ENCODE measurements at places on chromosomes 6 and 20.
A peak's percentile ranks its signal among the peaks of the same experiment; 100 is the strongest.

DNA sequence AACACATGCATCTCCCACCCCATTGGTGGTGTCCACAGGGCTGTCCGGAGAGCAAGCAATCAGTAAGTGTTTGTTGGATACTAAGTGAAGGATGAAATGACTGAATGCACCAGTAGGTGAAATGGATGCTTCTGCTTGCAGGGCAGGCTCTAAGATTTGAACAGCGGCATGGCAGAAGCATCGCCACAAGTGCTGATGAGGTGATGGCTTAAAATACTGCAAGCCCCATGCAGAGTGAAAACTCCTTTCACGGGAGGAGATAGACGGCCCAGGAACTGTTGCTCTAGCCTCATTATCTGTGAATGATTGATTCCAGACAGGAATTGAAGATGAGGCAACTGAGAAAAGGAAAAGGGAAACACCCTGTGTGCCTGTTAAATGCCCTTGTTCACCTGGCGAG, 158.9 kb downstream of the LY86 start:
- no peak for DNase-seq

DNA sequence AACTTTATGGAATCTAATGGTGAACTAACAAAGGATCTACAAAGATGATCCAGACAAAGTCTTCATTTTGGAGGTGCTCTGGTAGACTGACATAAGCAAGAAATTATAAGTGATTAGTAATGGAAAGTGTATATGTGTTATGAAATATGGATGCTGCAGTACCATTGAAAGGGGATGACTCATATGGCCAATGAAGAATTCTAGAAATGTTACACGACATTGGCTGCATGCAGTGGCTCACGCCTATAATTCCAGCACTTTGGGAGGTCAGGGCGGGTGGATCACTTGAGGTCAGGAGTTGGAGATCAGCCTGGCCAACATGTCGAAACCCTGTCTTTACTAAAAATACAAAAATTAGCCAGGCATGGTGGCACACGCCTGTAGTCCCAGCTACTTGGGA, 23.5 kb downstream of the CFAP206 start:
- DNase-seq = no peak

- no peak for DNase-seq
Measured at GRCh38 chr6:169424821-169425240, 171.2 kb upstream of the THBS2 start.

DNA sequence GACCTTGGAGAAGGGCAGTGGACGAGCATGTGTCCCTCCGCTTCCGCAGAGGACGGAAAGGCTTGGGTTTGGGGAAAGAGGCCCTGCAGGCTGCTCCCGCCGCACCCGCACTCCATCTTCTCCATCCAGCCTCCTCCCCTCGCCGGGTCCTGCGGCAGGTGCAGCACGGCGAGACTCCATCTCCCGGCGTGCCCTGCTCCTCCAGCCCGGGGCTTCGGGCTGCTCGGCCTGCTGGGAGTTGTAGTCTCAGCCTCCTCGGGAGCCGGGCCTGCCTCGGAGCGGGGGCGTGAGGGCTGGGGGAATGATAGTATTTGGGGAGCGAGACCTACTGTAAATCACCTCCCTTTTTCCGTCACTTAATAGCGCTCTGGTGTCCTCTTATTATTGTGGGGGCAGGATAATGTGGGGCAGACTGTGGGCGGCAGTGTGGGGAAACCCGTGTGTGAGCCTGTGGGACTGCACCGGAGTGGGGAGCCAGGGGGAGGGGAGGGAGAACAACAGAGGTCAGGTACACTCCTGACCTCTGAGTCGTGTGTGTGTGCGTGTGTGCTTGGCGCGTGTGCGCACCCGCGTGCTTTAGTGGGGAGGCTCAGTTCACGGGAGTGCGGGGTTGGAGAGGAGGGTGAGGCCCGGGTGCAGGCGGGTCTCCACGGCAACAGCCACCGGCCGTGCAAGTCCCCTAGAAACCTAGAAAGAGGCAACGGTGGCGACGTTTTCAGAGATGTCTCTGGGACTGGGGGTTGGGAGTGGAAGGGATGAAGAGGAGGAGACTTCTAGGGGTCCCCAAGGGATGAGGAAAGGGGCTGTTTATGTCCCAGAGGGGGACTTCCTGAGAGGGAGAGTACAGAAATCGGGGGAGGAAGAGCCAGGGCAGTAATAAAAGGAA, 4.1 kb downstream of the TTBK1 start:
- DNase-seq = peak; percentile 80

GRCh38 chr6:33993653-33994471, 152.0 kb downstream of the GRM4 start:
- no peak for DNase-seq

GRCh38 chr6:150685860-150686259, 86.2 kb downstream of the PLEKHG1 start:
- DNase-seq = peak; percentile 42

- DNase-seq = no peak
Measured at GRCh38 chr6:56891754-56892153, 63.2 kb upstream of the BEND6 start.

GRCh38 chr20:34624629-34625028, 52.3 kb downstream of the PIGU start:
- DNase-seq = no peak

DNA sequence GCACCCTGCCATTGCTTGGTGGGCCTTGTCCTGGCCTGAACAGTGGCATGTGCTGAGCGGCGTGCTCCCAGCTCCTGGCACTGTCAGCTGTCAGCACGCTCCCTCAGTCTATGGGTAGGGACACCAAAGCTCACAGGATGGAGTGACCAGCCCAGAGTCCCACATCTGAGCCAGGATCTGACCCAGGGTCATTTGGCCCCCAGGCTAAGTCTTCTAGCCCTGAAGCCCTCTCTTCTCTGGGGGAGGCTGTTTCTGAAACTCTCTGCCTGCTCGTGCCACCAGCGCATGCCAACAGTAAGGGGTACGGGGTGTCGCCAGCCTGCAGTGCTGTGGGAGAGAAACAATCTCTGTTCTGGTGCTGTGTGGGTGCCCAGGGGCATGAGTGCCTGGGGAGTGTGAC, 37.1 kb downstream of the CDH4 start:
- no peak for DNase-seq

GRCh38 chr6:115838763-115839401, 221.8 kb downstream of the FRK start:
- DNase-seq = peak; percentile 32

DNA sequence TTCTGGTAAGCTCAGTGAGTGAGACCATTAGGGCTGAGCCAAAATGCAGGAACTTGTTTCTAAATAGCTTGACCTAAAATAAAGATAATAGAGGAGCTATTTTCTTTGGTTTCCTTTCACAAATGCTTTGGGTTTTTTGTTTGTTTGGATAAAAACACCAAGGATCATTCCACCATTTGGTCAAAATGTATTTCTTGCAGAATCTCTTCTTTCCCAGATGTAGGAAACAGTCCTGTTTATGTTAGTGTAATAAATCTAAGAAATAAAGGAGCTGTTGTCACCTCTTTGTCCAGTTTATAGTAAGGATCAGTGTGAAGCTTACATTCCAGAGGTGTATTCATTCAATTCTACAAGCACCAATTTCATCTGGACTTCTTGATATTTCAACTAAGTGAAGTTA, 297.8 kb downstream of the GJA1 start:
- no peak for DNase-seq

- no peak for DNase-seq
Measured at GRCh38 chr6:18601516-18602020, 214.4 kb downstream of the RNF144B start.

DNA sequence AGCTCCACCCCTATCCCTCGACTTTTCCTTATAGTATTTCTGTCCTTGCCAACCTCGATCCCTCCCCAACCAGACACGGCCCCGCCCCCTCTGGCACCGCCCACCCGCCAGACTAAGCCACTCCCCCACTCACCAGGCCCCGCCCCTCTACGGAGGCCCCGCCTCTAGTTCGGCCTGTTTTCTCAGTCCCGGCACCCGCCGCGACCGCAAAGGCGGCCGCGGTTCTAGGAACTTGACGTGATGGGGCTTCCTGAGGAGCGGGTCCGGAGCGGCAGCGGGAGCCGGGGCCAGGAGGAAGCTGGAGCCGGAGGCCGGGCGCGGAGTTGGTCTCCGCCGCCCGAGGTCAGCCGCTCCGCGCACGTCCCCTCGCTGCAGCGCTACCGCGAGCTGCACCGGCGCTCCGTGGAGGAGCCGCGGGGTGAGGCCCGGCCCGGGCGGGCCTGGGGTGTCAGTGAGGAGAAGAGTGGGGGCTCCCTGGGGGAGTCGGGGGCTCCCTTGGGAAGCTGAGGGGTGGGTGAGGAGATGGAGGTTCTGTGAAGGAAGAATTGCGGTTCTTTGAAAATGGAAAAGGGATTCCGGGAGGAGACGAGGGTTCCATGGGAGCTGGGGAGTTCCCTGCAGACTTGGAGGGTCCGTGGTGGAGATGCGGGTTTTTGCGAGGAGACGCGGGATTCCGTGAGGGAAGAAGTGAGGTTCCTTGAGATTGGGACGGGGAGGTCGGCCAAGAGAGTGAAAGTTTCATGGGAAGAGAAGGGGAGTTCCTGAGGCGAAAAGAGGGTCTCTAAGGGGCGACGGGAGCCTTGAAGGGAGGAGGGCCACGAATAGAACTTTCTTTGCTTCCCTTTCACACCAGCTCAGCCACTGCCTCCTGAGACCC, at the start of gene ACSS2:
TSS of gene ACSS2 (plus strand) at position 207 of the 877 bp plus-strand sequence. CDS start at position 241, 34 bp downstream.
- DNase-seq = no peak

- no peak for DNase-seq
Measured at GRCh38 chr6:53850527-53850926, 55.7 kb downstream of the LRRC1 start.

DNA sequence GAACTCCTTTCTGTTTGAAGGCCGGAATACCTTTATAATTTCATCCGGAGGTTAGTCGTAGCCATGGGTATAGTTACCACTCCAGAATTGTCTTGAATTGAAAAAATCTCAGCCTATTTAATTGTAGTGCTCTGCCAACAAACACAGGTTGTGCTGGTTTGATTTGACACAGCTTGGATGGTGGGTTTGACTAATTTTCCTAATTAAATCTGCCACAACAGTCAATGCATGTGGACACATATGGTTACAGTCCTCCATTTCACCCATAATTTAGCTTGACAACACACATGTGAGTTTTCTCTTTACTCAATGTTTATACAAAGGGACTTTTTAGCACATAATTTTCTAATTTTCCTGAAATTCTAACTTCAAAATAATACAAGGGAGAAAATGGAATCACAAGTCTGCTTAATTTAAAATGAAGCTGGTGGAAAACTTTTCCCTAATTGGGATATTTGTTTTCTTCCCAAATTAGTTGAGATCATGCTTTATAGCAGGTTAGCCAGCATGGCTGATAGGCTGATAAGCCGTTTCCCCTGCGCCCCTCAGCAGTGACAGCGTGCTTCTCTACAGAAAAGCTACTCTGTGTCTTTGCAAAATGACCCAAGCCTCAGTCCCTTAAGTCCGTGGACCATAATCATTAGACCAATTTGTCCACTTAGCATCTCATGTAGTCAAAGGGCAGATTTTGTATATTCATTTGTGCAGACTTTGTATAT, 463.5 kb upstream of the FLRT3 start:
- DNase-seq = no peak

DNA sequence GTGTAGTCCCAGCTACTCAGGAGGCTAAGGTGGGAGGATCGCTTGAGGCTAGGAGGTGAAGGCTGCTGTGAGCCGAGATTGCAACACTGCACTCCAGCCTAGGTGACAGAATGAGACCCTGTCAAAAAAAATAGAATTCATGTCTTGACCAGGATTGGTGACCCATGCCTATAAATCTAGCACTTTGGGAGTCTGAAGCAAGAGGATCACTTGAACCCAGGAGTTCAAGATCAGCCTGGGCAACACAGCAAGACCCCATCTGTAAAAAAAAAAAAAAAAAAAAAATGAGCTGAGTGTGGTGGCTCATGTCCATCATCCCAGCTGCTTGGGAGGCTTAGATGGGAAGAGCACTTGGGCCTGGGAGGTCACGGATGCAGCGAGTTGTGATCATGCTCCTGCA, 34.3 kb downstream of the GINM1 start:
- no peak for DNase-seq

DNA sequence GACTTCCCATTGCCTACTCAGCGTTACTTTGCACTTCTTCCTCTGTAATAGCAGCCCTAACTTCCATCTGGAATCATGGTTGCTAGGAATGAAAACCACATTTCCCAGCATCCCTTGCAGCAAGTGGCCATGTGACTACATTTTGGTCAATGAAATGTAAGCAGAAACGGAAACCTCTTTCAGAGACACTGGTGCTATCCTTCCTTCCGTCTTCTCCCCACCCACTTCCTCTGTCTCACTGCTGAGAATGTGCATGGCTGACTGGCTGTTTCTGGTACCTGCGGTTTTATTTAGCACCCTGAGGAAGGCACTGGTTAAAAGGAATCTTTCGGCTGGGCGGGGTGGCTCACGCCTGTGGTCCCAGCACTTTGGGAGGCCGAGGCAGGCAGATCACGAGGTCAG, 107.4 kb downstream of the SCML4 start:
- DNase-seq = peak; percentile 99

GRCh38 chr6:2111162-2111677, 134.2 kb downstream of the GMDS start:
- no peak for DNase-seq

- no peak for DNase-seq
Measured at GRCh38 chr20:29119141-29119540, 2138.3 kb upstream of the DEFB115 start.

- DNase-seq = no peak
Measured at GRCh38 chr6:144378437-144378836, 93.3 kb downstream of the UTRN start.

- peak; percentile 12 for DNase-seq
Measured at GRCh38 chr6:52098721-52099120, 11.3 kb upstream of the PKHD1 start.

GRCh38 chr20:38143238-38143645, 21.8 kb downstream of the TGM2 start:
- DNase-seq = no peak

- peak; percentile 40 for DNase-seq
Measured at GRCh38 chr6:89411145-89412070, 665 bp downstream of the RRAGD start.

DNA sequence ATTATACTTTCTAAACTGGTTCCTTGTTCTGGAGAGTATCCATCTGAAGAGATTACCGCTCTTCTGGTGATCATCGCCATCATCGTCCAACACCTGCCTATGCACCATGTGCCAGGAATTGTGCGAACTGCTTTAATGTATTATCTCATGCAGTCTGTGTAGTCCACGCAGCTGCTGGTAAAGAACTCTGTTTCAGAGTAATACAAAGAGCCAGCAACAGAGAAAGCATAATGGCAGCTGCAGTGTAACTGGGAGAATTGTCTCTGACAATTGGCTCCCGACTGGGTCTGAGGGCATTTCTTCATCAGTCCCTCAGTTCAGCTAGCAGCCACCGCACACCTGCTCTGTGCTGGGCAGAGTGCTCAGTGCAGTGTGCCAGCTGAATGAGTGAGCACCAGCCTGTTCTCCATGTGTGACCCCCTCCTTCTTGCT, 383.4 kb downstream of the GRIK2 start:
- DNase-seq = no peak

DNA sequence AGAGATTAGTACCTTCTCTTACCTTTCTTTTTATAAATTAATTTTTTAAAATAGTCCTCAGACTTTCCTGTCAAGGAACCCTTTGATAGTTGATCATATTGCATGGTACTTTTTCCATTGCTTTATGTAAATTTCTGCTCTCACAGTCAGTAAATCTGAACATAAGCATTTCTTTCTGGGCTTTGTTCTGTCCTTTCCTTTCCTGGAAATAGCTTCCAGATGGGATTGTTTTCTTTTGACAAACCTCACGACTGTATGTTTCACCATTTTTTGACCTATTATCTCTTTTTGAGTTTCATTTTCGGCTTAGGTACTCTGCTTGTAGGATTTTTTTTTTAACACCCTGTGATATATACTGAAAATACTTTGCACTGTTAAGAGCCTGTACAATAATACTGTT, 32.6 kb downstream of the UTRN start:
- no peak for DNase-seq

- DNase-seq = no peak
Measured at GRCh38 chr20:31638317-31638716, 605 bp downstream of the COX4I2 start.

Measured in AML-193 (cell line).